ENCODE measurements at places on chromosomes 2 and 18. TPM values are rescaled to one million over a fixed set of nuclear protein-coding genes. Genes with fewer than 3 reads are reported as not detected.

DNA sequence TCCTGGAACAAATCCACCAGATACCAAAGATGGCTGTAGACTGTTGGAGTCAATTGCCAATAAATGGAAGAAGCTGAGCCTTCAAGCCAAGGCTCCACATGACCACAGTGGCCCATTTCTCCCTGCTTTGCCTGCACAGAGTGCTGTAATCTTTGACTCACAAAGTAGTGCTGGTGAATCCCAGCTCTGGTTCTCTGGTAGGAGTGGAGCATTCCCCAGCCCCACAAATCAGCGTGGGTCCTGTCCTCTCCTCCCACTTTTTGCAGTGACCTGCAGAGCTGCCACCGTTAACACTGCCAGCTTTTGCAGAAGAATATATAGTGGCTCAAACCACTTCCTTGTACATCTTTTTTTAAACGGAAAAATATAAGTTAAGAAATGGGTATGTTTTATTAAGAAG lies 93.9 kb downstream of the MGAT5 start:
- DNase-seq = no peak

Gene MC2R
- total RNA-seq = not detected

DNA sequence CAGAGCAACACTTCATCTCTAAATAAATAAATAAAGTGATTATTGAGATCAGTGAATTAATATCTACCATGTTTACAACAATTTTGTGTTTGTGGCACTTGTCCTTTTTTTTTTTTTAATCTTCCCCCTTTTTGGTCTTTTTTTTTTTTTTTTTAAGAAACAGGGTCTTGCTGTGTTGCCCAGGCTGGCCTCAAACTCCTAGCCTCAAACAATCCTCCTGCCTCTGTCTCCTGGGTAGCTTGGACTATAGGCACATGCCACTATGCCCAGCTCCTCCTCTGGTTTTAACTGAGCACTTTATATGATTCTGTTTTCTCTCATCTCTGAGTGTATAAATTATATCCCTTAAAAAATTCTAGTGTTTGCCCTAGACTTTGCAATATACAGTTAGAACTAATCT lies 30.3 kb downstream of the SLC4A5 start:
- no peak for DNase-seq

GRCh38 chr18:48715711-48716361 lies 177.0 kb downstream of the CTIF start:
- no peak for DNase-seq

GRCh38 chr18:58249712-58250111 lies 205.7 kb downstream of the NEDD4L start:
- DNase-seq = no peak

Data from activated T-cell treated with anti-CD3 and anti-CD28 coated beads, Interleukin-2, amount 50 U/mL, for 72 hours (primary cell).